Testis (tissue), 5 donors: ENCODE measurements at places on chromosomes 4 and X.

GRCh38 chr4:37993806-37994205, 33.6 kb downstream of the PTTG2 start:
- no peak overlapping the region for H3K4me3 ChIP-seq
- H3K4me1 ChIP-seq: peaks cover 39% of the 10 kb centered on the region

DNA sequence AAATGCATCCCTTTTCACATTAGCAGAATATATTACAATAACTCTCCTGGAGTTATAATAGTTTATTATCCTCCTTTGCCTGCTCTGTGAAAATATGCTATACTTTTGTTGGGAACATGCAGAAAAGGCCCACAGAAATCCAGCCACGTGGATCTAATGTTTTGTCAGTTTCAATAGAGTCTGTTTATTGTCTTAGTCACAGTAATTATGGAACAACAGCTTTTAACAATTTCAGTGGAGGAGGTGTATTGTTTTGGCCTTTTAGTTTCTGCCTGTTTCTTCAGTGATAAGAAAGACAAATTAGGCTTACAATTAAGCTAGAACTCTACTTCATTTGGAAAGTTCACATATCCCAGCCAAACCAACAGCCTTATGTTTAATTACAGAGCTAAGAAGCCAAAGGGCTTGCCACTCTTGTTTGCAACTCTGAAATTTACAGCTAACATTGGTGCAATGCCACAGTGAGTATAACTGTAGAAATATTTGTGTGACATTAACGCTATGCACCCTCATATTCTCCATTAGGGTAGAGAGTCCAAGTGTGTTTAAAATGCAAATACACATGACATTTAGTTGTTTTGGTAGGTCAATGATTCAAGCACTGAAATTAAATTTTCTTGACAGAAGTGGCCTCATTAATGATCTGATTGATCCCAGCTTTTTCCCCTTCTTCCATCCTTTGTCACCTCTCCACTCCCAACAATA, 175.8 kb downstream of the USP46 start:
- H3K27ac ChIP-seq: no peak overlapping the region
- H3K4me3 ChIP-seq: no peak overlapping the region
- H3K36me3 ChIP-seq: no peaks in the 10 kb centered on the region
- no peaks in the 10 kb centered on the region for H3K27me3 ChIP-seq
- DNase-seq: no peak
- no peaks in the 10 kb centered on the region for H3K4me1 ChIP-seq

DNA sequence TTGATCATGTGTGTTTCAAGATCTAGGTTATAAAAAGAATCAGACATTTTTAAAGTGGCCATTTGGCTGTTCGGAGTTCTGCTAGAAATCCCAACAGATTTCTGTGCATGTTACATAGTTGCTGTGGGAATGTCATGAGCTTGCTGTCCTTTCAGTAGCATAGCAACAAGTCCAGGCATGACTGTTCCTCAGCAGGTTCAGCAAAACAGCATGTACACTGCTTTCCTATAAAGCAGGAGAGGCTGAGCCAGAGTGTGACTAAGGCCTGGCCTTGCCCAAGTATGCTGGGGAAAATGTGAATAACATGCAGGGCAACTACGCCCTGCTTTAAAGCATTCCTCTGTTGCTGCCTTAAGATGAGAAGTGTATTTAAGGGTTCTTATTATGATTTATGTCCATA, 217.1 kb upstream of the SMIM31 start:
- no peaks in the 10 kb centered on the region for H3K27me3 ChIP-seq
- H3K4me1 ChIP-seq: no peaks in the 10 kb centered on the region
- no peaks in the 10 kb centered on the region for H3K36me3 ChIP-seq
- no peak overlapping the region for H3K4me3 ChIP-seq
- no peak overlapping the region for H3K27ac ChIP-seq
- no peak for DNase-seq

- no peaks in the 10 kb centered on the region for H3K4me1 ChIP-seq
- H3K36me3 ChIP-seq: no peaks in the 10 kb centered on the region
- H3K4me3 ChIP-seq: no peak overlapping the region
- H3K27me3 ChIP-seq: no peaks in the 10 kb centered on the region
- DNase-seq: no peak
These were observed 136.5 kb upstream of the HS3ST1 start for GRCh38 chr4:11565213-11565612.
